Stimulated activated CD8-positive, alpha-beta memory T cell treated with anti-CD3 and anti-CD28 coated beads, Interleukin-2, amount 100 ng/mL, for 1 hour (primary cell): ENCODE measurements at places on chromosomes 3 and 15.

- DNase-seq: no peak
Observed at GRCh38 chr15:66405007-66405406, 18.3 kb downstream of the MAP2K1 start.

- DNase-seq: no peak
Observed at GRCh38 chr3:55341502-55342031, 145.5 kb downstream of the WNT5A start.

DNA sequence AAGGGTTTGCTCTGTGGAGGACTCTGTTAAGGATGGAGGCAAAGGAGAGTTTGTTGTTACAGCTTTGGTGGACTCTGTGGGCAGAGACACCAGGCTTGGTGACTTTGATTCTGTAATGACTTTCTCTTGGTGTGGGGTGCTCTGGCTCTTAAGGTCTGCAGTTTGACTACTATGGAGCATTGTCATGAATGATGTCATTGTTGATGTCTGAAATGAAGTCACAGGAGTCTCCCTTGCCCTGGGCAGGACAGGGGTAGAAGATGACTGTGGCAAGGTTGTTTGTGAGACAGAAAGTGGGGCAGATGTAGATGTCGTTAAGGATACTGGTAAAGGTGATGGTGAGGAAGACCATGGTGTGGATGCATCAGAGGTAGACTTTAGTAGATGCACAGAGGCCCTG, 42.7 kb downstream of the HEG1 start:
- no peak for DNase-seq

DNA sequence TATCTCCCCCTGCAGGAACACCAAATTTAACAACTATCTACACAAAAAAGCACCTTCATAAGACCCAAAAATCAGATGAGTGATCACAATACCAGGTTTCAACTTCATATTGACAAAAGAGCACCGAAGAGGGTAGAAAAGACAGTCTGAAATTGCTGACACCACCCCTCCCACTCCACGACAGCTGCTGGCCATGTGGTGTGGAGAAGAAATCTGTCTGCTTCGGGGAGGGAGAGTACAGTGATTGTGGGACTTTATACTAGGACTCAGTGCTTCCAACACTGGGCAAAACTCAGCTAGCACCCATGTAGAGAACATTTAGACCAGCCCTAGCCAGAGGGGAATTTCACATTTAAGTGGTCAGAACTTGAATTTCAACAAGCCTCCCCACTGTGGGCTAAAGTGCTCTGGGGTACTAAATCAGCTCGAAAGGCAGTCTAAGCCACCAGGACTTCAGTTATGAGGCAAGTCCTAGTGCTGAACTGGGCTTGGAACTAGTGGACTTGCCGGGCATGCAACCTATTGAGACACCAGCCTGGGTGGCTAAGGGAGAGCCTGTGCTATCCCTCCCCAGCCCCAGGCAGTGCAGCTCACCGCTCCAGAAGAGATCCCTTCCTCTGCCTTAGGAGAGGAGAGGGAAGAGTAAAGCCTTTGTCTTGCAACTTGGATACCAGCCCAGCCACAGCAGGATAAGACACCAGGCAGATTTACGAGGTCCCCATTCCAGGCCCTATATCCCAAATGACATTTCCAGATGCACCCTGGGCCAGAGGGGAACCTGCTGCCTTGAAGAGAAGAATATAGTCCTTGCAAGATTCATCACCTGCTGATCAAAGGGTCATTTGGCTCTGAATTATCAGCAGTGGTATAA, 44.6 kb upstream of the POU1F1 start:
- DNase-seq: no peak

GRCh38 chr15:78540871-78541743, 863 bp downstream of the PSMA4 start:
- DNase-seq: no peak

DNA sequence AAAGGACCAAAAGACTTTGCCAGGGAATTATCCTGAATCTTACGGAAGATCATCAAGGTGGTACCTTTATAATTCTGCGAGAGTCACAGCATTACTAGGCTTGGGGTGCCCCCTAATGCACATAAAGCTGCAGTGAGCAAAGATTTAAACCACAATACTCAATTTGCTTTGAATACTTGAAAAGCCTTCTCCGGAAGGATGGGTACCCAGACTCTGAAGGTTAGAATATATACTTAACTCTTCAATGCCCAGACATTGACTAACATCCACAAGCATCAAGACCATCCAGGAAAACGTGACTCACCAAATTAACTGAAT, 117.8 kb upstream of the KCNH8 start:
- no peak for DNase-seq

DNA sequence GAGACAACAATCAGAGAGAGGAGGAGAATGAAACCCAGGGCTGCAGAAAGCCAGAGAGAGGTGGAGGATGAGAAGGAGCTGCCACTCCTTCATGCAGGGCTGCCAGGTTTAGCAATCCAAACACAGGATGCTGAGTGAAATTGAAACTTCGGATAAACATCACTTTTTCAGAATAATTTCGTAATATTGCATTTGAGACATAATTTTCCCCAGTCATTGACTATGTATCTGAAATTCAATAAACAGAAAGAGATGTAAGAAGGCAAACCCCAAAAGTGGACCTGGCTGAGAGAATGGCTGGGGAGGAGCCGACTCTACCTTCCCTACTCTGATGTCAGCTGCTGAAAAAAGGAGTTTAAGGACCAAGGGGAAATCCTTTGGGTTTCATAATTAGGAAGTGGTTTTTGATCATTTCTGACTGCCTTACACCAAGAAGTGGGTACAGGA, 33.8 kb downstream of the SLC9A9 start:
- DNase-seq: no peak

DNA sequence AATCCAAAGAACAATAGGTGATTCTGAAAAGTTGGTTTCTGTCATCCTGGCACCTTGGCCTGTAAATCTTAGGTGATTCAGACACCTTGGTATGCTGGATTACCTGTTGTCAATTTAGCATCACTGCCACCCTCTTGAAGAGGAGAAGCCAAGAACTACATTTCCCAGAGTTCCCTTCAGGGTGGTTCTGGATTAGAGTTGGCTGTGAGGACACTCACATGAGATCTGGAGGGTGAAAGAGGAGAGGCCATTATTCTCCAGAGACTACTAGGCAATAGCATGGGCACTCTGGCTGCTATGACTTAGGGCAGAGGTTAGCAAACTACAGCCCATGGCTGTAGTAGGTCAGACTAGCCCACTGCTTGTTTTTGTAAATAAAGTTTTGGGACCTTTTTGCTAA, 41.7 kb upstream of the CORO2B start:
- no peak for DNase-seq

- DNase-seq: no peak
Observed at GRCh38 chr15:41043276-41043951, 72.7 kb downstream of the INO80 start.

DNA sequence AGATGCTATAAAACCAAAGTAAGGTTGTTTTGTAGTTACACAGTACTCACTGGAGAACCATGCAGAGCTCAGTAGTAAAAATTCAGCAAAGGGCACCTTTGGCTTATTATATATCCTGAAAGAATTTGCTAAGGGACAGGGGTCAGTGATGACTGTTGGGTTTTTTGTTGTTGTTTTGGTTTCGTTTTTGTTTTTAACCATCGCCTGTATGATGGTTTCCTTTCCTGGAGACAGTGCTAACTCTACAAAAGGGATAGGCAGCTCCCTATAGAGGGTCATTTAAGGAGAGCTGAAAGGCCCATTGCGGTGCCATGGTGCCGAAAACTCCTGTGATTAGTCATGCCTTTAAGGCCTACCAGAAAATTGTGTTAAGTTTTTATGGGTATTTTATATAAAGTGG, 118.2 kb upstream of the GOLIM4 start:
- no peak for DNase-seq
